Kasumi-1 (cell line): ENCODE measurements at places on chromosomes 4 and X.
A peak's percentile ranks its signal among the peaks of the same experiment; 100 is the strongest.

GRCh38 chrX:94942603-94943002 lies 1268.6 kb downstream of the FAM133A start:
- no peak for DNase-seq

DNA sequence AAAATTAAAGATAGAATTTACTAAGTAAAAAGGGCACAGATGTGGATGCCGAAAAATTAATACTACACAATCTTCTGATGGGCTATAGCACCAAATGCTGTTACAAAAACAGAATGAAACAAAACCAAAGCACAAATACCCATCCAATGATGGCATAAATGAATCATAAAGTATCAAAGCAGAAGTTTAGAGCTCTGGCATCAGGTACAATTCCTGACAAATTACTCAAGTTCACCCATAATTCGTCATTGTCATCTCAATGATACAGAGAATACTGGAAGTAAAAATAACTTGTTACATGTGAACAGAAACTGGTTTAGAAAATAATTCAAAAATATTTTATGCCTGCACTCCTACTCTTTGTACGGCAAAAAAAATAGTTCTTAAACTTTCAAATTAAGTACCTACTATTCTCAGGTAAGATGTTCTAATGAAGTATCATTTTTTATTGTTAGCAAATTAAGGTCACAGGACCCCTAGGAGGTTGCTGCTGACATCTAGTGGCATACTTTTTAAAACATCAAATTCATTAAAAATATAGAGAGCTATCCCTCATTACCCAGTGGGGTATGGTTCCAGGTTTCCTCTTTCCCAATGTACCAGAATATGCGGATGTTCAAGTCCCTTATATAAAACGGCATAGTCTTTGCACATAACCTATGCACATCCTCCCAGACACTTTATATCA lies 126.1 kb downstream of the INPP4B start:
- peak; percentile 60 for DNase-seq

- DNase-seq: peak; percentile 74
These were observed 29.0 kb downstream of the F9 start for GRCh38 chrX:139559383-139560042.

DNA sequence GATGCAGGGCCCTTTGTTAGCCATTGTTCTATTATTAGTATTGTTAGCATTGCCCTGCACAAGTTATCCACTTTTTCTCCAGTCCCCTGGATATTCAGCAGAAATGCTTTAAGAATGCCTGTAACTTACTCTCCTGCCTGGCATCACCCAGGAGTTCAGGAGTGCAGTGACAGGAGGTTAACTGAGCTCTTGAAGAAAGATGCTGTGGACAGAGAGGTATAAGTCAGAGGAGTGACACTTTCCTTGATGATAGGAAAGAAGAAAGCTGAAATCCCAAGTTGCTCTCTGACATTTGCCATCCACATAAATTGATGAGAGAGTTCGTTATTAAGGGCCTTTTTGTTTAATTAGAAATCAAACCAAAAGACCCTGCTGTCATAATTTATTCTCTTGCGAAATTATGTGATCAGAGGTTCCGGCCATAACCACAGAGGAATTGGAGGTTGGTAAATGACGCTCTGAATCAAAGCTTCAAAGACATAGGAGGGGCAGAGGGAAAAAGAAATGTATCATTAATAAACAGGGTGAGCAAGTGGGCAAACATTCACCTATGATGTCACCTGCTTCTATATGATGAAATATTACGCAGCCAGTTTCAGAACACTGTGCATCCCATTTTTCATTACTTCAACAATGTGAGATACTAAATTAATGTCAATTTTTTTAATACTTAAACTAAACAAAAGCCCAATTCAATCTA lies 230.2 kb upstream of the JADE1 start:
- DNase-seq: no peak

GRCh38 chrX:15930585-15930984 lies 76.0 kb upstream of the AP1S2 start:
- no peak for DNase-seq

DNA sequence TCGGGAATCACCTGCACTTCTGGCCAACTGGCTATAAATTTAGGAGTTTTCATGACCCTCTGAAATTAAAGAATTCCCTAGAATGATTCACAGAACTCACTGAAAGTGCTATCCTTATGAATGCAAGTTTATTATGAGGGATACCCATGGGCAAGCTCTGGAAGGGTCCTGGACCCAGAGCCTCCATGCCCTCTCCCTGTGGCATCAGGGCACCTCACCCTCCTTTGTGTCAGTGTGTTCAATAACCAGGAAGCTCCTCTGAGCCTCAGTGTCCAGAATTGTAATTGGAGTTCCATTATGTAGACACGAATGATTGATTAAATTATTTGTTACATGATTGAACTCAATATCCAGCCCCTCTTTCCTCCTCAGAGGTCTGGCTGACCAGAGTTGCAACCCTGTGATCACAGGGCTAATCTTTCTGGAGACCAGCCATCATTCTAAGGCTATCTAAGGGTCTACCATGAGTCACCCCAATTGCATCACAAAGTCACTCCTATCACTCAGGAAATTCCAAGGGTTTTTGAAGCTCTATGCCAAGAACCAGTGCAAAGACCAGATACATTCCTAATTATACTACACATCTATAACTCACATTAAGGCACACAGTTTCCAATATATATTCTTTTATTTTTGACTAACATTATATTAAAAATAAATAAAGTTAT lies 8.9 kb downstream of the ANXA3 start:
- DNase-seq: no peak

- DNase-seq: no peak
These were observed 173.6 kb downstream of the RCHY1 start for GRCh38 chr4:75340561-75340960.

GRCh38 chr4:57974821-57975220 lies 864.6 kb upstream of the IGFBP7 start:
- no peak for DNase-seq

GRCh38 chr4:125013891-125014290 lies 300.9 kb upstream of the FAT4 start:
- DNase-seq: no peak

GRCh38 chr4:36386691-36387090 lies 105.3 kb downstream of the DTHD1 start:
- DNase-seq: no peak

DNA sequence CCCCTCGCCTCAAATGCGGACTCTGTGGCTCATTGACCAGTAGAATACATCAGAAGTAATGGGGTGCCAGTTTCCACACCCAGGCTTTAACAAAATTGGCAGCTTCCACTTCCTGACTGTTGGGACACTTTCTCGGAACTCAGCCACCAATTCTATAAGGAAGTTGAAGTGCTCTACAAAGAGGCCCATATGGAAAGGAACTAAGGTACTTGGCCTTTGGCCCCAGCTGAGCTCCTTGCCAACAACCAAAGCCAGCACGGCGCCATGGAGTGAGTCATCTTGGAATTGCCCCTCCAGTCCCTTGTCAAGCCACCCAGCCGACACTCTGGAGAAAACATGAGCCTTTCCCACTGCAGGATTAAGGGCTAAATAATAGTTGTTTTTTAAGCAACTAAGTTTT lies 262.2 kb upstream of the INTU start:
- DNase-seq: peak; percentile 3

GRCh38 chr4:61379406-61379805 lies 179.3 kb downstream of the ADGRL3 start:
- no peak for DNase-seq

- DNase-seq: no peak
These were observed 32.4 kb upstream of the SORCS2 start for GRCh38 chr4:7159923-7160322.

DNA sequence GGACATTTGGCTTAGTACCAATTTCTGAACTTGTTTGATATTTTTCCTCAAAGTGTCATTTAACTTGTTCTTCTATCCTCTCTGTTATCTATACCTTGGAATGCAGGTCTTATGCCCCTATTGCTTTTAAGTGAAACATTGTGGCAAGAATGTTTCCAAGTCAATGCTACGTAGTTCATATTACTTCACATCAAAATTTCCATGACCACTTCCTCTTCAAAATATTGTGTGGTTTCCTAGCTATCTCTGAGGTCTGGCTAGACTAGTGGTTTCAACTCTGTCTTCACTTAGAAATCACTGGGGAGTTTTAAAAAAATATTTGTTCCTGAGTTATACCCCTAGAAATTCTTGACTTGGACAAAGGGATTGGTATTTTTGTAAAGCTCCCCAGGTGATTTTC lies 20.2 kb upstream of the RASGEF1B start:
- DNase-seq: peak; percentile 90

DNA sequence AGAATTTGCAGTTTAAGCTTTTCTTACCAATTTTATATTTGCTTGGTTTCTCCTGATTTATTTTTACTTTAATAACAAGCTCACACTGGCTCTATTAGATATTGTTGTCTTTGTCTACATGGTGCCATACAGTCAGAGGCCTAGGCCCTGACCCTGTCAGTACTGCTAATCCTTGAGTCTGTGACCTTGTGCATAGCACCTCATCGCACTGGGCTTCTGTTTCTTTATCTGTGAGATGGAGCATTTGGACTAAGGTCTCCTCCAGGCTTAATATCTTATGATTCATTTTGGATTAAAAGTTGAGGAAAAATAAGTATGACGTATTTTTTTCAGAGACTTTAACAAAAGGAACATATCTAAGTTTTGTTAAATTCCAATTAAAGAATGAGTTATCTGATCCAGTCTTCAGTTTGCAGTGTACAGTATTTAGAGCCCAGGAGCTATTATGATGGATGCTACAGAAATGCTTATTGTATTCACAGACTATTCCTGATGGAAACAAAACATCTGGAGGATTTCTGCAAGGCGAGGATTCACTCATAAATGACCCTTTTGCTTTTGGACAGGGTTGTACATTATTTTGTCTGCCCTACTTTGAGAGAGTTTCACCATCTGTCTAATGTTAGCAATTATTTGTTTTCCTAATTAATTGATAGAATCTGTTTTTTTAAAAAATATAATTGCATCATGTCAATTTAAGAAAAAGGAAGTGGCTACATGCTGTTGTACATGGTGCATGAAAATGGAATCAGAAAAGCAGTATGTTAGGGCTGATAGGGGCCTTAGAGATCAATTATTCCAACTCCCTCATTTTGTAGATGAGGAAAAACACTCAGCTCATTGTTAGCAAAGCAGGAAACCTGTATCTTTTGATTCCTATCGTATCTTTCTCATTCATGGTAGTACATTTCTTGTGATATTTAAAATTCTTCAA lies 203.6 kb downstream of the BANK1 start:
- DNase-seq: no peak

DNA sequence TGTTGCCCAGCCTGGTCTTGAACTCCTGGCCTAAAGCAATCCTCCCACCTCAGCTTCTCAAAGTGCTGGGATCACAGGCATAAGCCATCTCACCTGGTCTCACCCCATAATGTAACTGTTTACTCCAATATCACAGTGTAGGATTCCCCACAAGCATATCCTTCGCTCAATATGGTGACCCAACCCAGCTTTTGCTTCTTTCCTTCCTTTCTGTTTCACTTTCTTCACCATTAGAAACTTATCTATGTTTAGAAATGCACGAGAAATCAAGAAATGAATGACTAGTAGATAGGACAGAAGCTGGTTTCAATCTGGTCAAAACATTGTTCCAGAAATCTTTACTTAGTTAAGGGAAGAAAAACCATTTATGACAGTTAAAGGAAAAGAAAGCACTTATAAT lies 18.9 kb downstream of the TSPAN5 start:
- DNase-seq: no peak

DNA sequence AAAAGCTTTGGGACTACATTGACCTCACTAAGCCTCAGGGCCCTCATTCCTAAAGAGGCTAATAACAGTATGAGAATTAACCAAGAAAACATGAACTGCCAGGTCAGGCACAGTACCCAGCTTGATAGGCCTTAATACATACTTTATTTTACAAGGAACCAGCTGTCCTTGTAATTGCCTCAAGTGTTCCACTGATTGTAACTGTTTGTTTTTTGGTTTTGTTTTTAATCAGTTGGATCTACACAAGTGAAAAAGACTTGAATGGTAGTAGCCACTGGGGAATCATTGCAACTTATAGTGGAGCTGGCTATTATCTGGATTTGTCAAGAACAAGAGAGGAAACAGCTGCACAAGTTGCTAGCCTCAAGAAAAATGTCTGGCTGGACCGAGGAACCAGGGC lies 35.6 kb downstream of the PKD2 start:
- no peak for DNase-seq

DNA sequence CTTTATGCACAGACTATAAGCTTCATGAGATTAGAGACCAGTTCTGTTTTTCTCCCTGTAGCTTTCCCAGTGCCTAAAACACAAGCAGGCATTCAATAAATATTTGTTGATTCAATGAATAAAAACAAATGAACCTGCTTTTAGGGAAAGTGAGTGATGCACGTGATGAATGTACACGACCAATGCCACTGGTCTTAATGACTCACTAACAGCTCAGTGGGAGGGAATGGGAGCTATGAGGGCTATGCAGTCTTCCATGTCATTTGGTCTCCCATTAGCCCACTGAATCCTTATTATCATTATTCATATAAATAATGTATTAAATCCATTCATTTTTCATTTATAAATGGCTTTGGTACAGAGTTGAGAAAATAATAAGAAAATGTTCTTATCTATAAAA lies 247.4 kb downstream of the FBXO8 start:
- no peak for DNase-seq

DNA sequence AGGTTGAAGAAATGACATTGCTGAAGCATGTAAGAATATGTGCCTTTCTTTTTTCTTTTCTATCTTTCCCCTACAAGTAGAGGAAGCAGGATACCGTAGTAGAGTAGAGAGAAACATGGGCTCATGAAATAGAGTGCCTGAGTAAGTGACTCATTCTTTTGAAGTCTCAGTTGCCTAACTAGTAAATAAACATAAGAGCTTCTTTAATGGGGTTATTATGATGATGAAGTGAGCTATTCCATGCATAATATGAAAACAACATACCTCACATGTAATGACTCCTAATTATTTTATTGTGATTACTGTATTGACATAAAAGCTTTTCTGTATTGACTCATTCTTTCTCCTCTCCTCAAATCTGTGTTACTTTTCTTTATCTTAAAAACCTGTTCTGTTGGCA lies 1538.2 kb downstream of the TECRL start:
- DNase-seq: no peak

- no peak for DNase-seq
These were observed 2.8 kb upstream of the SEL1L3 start for GRCh38 chr4:25865586-25865985.

- no peak for DNase-seq
These were observed 670.7 kb downstream of the PCDH7 start for GRCh38 chr4:31390849-31391248.

GRCh38 chr4:68349279-68349648 lies 626 bp downstream of the YTHDC1 start:
- peak; percentile 28 for DNase-seq

GRCh38 chr4:21649391-21650090 lies 299.0 kb downstream of the KCNIP4 start:
- DNase-seq: no peak

GRCh38 chrX:125947501-125947900 lies 218.6 kb downstream of the DCAF12L2 start:
- no peak for DNase-seq

- no peak for DNase-seq
These were observed 1.2 kb upstream of the PDZD4 start for GRCh38 chrX:153831429-153832150.

- no peak for DNase-seq
These were observed 33.4 kb downstream of the RUFY3 start for GRCh38 chr4:70754990-70755688.
